D721Med (cell line): ENCODE measurements at places on chromosomes 12 and 14.

GRCh38 chr12:52792185-52793029 lies 3.5 kb downstream of the KRT3 start:
- no peak for DNase-seq

DNA sequence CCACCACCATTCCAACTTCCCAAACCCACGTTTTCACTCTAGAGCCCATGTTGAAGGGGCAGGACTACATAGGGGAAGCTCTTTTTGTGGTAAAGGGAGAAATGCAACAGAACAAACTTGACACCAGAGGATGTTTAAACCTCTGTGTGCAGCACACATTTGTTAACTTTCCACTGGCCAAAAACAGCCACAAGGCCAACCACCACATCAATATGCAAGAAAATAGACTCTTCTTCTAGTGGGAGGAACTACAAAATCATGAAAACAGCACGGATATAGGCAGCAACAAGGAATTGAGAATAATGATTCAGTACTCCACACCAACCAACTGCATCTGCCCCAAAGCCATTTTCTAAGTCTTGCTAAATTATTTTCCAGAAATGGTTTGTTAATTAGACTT lies 66.3 kb upstream of the CEP83 start:
- no peak for DNase-seq

- no peak for DNase-seq
Observed at GRCh38 chr14:73634011-73634833, 10.6 kb upstream of the DNAL1 start.

DNA sequence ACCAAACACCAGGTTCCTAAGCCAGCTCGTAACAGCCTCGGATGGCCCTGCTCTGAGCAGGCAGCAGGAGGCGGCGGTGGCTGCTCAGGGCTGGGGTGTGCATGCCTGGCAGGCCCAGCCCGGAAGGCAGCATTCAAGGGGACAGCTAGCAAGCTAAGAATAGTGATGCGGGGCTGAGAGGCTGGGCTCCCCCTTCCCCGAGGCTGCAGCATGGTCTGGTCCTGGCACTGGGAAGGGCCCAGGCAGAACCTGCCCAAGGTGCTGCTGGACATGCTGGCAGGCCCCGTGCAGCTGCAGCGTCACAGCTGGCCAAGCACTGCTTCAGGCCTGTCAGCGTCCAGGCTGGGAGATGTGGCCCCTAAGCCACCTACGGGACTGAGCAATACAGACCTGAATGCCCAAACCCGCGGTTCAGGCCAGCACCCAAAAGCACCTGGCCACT lies 26.4 kb upstream of the NUDT14 start:
- DNase-seq: no peak

- no peak for DNase-seq
Observed at GRCh38 chr12:32240831-32241230, 134.2 kb downstream of the BICD1 start.

DNA sequence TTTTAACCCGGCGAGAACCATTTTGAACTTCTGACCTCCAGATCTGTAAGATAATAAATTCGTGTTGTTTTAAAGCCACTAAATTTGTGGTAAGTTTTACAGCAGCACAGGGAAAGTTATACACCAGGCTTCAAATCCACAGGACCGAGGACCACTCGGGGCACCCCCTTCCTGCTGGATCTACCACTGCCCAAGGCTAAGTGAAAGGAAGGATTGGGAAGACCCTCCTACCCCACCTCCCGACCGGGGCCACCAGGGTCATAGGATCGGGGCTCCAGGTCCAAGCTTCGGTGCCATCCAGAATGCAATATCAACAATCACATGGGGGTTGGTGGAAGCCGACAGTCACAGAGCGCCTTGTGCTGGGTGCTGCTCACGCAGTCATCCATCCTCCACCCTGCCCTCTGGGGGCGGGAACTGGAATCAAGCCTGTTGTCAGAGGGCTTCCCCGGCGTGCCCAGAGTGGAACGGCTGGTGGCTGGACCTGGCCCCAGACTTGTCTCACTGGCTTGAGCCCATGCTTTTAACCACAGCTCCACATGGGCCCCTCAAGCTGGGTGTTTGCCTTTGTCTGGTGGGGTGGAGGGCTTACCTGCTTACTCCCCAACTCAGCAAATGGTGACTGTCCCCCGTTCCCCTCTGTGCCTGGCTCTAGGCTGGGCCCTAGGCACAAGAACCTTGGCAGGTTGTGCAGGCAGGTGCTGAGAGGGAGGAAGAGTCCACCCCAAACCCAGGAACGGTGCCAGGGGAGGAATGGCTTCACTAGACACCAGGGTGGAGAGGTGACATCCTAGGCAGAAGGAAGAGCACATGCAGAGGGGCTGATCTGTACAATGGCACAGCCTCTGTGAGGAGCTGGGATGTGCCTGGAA lies 180.3 kb upstream of the RTL1 start:
- no peak for DNase-seq

DNA sequence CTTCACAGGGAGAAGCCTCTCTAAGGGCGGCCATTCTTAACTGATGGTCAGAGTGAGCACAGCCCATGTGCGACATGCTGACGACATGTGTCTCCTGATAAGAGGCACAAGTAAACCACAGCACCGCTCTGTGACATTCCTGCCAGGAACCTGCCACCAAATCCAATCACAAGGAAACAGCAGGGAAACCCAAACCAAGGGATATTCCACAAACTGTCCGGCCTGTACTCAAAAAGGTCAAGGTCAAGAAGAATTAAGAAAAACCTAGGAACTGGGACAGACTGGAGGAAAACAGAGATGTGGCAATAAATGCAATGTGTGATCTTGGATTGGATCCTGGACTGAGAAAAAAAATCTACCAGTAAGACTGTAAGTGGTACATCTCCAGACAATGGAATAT lies 91.9 kb downstream of the SYNE3 start:
- no peak for DNase-seq

DNA sequence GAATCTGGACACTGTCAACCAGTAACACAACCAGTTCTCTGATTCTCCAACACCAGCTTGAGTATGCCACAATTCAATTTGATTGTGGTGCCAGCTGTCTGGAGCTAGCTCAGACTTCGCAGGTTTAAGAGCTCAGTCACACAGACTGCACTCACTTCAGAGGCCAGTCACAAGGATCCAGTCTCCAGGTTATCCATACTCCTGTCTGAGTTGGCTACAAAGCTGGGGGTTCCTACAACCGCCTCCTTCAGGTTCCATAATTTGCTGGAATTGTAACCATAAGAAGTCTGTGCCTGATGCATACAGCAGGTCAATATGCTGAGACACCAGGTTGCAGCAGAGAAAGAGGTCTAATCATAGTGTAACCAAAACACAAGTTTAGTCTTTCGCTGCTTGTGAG lies 70.5 kb upstream of the CPSF6 start:
- DNase-seq: no peak

GRCh38 chr12:21265932-21266331 lies 68.8 kb downstream of the SLCO1A2 start:
- DNase-seq: no peak

- no peak for DNase-seq
Observed at GRCh38 chr14:72416892-72417291, 477.0 kb downstream of the DPF3 start.
